ENCODE measurements at places on chromosomes 5 and 9.
A peak's percentile ranks its signal among the peaks of the same experiment; 100 is the strongest.

DNA sequence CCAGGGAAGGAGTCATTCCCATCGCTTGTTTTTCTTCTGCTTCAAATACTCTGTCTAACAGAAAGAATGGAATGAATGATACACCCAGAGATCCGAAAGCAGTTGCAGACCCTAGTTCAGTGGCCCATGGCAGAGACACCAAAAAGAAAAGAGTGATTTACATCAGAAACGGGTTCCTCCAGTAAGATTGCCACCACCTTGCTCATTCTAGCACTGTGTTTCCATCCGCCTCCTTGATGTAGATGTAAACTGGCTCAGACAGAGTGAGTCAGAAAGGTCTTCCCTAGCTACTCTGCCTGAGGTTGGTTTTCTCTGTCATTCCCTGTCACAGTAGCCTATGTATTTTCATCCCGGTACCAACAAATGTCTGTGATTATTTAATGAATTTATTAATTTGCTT, 15.9 kb upstream of the CLINT1 start:
- DNase-seq: no peak

GRCh38 chr9:36092509-36093215, 43.9 kb upstream of the GLIPR2 start:
- DNase-seq: no peak

- DNase-seq: no peak
These were observed 260.0 kb upstream of the ST8SIA4 start for GRCh38 chr5:101163088-101163487.

GRCh38 chr5:124079062-124079461, 567.1 kb downstream of the CSNK1G3 start:
- DNase-seq: no peak

- DNase-seq: no peak
These were observed 1.5 kb downstream of the TOR4A start for GRCh38 chr9:137278721-137279711.

DNA sequence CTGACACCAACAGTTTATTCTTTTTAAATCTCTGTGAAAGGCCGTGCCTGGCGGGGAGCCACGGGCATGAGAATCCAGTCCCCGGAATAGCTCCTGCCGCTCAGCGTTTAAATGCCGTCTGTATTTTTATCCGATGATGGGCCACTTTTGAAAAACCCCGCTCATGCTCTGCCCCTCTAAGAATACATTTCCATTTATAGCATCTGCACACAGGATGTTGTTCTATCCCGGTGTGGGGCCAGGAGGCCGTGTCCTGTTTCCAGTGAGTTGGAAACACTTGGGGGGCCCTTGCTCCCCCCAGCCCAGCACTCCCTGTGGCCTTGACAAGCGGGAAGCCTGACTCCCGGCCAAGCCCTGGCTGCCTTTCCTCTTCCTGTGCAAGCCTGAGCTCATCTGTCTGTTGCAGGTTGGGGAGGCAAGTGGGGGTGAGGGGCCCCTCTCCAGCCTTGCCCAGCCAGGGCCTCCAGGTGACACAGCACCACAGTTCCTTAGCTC, 39.0 kb downstream of the ERGIC1 start:
- DNase-seq: peak; percentile 47

DNA sequence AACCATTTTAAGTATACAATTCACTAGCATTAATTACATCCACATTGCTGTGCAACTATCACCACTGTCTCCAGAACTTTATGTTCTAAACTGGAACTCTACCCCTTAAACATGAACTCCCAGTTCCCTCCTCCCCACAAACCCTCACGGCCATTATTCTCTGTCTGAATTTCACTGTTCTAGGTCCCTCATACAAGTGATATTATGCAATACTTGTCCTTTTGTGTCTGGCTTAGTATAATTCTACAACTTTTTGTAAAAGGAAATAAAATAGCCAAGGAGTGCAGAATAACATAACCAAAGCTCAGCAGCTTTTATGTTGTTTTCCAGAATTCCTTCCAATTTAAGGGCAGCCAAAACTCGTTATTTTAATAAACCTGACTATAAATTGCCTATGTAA, 53.2 kb downstream of the NAA35 start:
- DNase-seq: no peak

DNA sequence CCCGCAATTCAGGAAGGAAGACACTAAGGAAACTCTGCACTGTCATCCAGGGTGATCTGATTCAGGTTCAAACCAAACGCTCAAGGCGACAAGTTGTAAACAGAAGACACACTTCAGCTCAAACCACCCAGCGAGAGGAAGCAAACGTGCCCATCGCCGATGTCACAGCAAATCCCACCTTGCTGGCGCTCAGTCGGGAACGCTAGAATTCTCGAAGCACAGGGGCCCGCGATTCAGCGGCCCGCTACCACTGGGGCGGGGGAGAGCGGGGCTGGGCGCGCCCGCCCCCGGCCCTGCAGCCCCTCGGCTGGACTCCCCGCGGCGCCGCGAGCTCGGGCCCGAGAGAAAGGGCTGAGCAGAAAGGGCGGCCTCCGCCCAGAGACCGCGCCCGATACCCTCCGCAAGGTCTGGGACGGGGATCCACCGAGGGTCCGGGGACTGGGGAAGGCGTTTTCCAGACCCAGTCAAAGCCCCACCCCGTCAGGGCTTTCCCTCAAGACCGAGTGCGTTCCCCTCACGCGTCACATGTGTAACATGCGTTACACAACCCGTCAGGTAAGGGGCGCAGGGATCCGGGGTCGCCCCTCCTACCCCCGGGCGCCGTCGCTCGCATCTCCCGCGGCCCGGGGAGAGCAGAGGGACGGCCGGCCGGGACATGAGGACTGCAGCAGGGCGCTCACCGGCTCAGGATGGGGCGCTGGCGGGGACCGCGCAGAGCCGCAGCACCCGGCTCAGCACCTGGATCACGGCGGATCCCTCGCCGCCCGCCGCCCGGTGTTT, 469 bp downstream of the AGTPBP1 start:
- peak; percentile 31 for DNase-seq

GRCh38 chr5:14414656-14415023, 167.0 kb upstream of the OTULINL start:
- DNase-seq: no peak

- no peak for DNase-seq
These were observed 13.5 kb downstream of the C5orf58 start for GRCh38 chr5:170246126-170246870.

DNA sequence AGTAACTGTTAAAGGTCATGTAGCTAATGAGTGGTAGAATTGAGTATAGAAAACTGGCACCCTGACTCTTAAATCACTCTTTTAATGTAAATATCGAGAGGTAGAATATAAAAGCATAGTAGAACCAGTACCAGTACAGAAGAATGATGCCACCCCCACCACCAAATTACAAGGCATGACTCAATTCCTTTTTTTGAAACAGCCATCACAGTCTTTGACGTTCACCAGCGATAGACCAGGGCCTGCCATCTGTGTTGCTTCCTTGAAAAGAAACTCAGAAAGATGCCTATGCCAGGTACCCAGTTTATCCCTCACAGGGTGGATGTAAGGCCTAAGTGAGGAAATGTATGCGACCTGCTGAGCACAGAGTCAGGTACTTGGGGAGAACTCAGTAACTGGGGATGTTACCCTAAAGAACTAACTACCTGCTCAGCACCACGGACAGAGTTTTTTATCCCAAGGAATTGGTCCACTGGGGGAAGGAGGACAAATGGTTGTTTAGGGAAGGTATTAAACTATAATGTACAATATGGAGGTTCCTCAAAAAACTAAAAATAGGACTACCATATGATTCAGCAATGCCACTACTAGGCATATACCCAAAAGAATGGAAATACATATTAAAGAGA, 116.5 kb downstream of the BRINP1 start:
- DNase-seq: no peak

- DNase-seq: peak; percentile 85
These were observed 948 bp upstream of the FAM53C start for GRCh38 chr5:138336952-138337684.

GRCh38 chr5:55037046-55037771, 13.2 kb downstream of the GZMK start:
- DNase-seq: peak; percentile 7
